Right renal pelvis (tissue), 4 donors: ENCODE measurements at places on chromosomes 16 and 17.

GRCh38 chr17:68199837-68200688 is 47.8 kb upstream of the AMZ2 start:
- no peak for DNase-seq

DNA sequence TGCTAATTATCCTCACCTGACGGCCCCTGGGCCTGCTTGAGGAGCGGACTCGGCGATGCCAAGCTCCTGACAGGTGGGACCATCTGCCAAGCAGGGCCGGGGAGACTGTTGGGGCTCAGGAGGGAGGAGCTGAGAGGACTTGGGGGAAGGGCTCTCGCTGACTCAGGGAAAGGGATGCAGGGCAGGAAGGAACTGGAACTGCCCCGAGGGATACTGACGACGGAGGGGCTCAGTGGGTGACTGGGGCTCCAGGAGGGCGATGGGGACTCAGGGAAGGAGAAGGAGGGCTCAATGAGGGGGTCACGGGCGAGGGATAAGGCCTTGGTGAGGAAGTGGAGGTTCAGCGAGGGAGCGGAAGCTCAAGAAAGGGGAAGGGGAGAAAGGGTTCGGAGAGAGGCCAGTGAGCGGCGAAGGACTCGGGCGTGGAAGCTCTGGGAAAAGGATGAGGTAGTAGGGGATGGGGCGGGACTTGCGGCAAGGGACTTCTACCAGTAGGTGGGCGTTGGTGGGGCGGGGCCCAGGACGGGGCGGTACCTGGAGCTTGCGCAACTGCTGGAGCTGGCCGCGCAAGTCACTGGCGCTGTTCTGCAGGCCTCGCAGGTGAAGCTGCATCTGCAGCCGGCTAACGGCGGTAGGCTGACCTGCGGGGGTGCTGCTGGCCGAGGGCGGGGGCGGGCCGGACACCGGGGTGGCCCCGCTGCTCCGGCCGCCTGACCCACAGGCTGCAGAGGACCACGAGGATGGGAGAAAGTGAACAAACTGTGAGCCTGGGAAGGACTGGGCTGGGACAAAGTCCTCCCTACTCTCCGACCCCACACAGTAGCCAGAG is 46.5 kb downstream of the SRCIN1 start:
- peak; percentile 68 for DNase-seq

DNA sequence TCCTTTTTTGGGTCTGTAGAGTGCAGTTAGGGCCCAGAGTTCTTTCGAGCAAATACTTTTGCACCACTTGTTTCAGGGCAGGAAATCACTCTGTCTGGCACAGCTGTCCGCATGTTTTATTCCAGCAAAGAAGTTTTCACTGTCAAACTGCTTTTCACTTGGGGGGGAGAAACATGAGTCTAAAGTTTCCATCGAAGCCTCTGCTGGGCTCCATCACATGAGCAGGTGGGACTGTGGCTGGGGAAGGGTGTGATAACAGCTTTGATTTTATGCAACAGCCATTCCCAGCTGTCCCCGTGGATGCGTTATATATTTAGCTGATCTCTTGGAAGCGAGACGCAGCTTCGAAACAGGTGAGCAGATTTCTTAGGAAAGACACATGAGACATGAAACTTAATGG is 288.6 kb downstream of the SNX29 start:
- no peak for DNase-seq

GRCh38 chr16:6949240-6949639 is 383.4 kb upstream of the RBFOX1 start:
- no peak for DNase-seq

GRCh38 chr17:81365148-81365600 is 30.1 kb upstream of the BAHCC1 start:
- no peak for DNase-seq

GRCh38 chr17:5396612-5397011 is 22.9 kb downstream of the NUP88 start:
- no peak for DNase-seq

GRCh38 chr16:66476328-66477027 is 49.4 kb downstream of the BEAN1 start:
- DNase-seq = no peak

DNA sequence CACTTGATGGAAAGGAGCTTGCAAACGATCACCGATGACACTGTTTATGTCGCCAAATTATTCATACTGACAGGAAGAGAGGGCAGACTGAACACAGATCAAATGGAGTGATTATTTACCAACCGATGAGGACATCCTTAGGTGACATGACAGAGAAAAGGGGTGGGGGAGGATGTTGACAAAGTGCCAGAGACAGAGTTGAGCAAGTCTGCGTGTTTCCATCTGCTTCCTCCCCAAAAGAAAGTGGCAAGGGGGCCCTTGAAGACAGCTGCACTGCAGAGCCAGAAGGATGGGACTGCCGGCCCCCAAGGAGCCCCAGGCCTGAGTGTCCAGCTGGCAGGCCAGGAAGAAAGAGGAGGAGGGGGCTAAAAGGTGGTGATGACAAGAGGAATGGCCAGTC is 191.0 kb upstream of the RPL38 start:
- DNase-seq = no peak

- DNase-seq = no peak
These were observed 492.2 kb downstream of the WWOX start for GRCh38 chr16:78591682-78592103.

- no peak for DNase-seq
These were observed 13.0 kb downstream of the AXIN2 start for GRCh38 chr17:65548269-65548969.

DNA sequence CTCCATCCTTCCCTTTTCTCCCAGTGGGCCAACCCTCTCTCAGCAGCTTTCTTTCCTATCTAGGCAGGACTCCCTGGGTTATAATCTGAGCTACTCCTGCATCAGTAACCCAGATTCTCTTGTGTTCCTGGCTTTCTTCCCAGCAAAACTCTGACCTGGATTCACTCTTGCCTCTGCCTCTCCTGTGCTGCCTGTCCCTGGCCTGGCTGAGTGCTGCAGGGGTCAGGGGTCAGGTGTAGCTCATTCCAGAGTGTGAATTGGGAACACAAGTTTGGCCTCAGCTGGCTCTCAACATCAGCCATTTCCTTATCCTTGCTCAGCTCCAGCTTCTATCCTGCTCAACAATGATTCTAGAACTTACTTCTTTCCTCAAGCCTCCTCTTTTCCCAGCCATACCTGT is 2.5 kb upstream of the ST6GALNAC2 start:
- DNase-seq = no peak

GRCh38 chr17:36055921-36056520 is 8.1 kb upstream of the CCL18 start:
- DNase-seq = no peak

DNA sequence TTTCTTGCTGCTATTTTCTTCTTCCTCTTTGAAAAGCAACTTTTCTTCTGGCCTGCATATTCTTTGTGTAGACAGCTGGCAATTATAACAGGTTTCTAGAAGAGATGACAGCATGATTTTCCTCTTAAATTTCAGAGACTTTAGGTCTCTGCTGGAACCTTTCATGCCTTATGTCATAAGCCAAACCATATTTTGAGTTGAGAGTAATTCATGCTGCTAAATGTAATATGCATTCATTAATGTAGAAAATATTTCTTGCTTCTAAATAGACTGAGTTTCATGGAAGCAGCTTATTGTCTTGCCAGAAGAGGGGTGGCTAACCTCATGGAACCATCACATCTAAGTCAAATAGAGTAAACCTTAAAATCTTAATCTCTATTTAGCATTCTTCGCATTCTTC is 25.9 kb upstream of the ABCA9 start:
- DNase-seq = no peak

GRCh38 chr17:77772461-77772897 is 186.0 kb upstream of the TNRC6C start:
- no peak for DNase-seq

- no peak for DNase-seq
These were observed 174.0 kb downstream of the KATNIP start for GRCh38 chr16:27723711-27724481.

GRCh38 chr16:88773812-88774291 is 11.2 kb downstream of the PIEZO1 start:
- no peak for DNase-seq

- DNase-seq = no peak
These were observed 70.0 kb upstream of the NKD1 start for GRCh38 chr16:50478075-50478772.

DNA sequence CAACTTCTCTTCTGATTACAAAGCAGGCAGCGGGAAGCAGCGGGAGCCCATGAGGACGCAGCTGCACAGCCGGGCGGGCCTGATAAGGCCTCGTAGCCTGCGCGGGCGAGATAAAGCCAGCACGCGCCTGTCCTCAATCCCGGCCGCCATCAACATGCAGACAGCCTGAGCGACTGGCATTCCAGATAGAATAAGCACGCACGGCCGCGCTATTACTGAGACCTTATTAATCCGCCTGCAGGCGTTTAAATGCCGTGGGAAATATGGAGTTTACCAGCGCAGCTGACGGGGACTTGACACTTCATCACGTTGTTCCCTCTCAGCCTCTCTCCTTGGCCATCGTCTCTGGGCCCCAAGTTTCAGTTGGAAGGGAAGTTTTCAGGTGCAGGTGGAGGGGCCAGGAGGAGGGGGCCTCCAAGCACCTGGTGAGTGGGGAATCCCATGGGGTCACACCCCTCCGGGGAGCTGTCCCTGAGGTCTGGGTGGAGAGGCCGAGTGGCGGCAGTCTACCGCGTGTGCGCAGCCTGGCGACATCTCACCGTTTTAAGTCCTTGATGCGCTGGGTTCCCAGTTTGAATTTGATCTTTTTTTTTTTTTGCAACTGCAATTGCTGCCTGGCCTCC is 27.3 kb upstream of the CBFA2T3 start:
- DNase-seq = no peak

DNA sequence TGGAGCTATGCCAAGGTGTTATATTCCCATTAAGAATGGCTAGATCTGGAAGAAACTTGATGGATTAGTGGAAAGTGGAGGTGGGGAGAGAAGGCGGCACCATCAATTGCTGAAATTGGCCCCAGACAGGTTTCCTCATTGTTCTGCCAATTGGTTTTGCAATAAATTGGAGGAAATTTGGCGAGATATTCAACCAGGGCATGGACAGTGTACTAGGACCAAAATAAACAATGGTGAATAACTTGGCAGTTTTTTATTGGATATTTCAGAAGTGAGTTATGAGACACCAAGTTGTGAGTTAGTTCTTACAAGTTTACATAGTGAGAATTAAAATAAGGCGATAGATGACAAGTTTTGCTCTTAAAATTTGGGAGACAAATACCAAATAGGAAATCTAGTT is 41.1 kb upstream of the SOX9 start:
- DNase-seq = no peak

- DNase-seq = no peak
These were observed 3.6 kb upstream of the C16orf96 start for GRCh38 chr16:4552541-4552940.
